Left renal cortex interstitium (tissue), 4 donors: ENCODE measurements at places on chromosomes 3 and 15.

DNA sequence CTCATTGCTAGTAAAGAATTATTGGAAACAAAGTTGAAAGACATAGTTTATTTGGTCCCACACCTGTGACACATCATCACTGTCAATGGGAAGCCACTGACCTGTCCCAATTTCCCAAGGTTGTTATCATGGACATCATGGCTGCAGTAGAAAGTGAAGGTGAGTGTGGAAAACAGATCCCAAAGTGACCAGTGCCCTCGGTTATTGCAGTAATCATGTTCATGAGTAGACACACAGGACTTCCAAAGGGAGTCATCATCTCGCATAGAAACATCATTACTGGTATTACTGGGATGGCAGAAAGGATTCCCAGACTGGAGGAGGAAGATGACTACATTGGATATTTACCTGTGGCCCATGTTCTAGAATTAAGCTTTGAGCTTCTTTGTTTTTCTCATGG is 14.7 kb downstream of the TF start:
- no peak for DNase-seq

GRCh38 chr15:57393061-57393460 is 16.8 kb downstream of the CGNL1 start:
- DNase-seq = no peak

DNA sequence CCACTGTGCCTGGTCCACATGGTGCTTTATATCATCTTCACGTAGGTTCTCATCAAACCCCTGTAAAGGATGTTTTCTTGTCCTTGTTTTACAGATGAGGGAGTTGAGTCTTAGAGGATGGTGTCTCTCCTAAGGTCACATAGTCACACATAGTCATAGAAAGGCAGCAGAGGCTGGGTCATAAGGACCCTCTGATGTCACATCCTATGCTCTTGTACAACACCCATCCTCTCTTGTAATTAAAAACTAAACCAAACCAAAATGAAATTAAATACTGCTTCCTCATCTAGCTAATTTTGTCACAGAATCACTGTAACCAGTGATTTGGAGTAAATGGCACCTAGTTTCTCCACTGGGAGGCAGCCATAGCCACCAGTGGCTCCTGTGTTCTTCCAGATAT is 21.8 kb upstream of the ATP1B3 start:
- DNase-seq = no peak

DNA sequence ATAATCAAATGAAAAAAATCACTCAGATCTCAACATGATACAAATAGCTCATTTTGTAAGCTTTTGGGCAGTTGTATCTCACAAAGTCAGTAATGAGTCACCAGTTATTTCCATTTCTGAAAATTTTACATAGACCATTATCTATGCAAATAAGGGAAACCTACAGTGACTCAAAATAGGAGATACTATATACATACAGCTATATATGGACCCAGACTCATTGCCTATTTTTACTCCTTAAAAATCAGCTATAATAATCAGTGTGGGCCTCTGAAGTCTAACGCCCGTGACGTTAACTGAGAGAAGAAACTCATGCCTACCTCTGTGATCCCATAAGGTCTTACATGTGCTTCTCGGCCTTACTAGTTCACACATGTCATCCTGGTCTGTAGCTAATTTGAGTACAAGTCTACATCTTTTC is 31.6 kb downstream of the LRIG1 start:
- DNase-seq = no peak

- no peak for DNase-seq
These were observed 13.6 kb downstream of the RNF13 start for GRCh38 chr3:149826636-149827035.

DNA sequence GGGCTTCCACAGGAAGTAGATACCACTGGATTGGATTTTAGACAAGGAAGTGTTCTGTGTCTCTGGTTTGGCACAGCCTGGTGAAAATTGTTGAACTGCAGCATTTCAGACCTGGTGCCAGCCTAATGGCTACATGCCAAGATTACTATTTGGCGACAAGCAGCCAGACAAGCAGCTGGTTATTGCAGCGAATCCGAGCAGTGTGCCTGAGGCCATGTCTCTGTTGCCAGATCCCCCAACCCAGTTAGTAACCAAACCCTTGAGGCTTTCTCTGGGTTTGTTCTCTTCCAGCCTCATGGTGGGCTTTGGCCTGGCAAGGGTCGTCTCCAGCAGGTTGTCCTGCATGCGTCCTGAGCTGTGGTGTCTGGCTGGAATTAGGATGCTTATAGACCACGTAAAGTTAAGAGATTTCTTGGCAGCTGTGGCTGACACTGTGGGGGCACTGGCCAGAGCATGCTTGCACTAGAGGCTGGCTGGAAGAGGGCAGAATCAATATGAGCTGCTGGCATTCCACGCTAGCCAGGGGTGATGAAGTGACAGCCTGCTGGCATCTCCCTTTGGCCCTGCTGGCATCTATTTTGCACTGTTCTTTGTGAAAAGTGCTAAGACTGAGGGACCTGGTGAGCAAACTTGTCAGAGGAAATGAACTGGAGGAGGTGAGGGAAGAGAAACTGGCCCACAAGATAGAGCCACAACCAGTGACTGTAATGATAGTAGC is 172.6 kb downstream of the RBMS3 start:
- DNase-seq = no peak

- no peak for DNase-seq
These were observed 2.7 kb downstream of the AP2M1 start for GRCh38 chr3:184177331-184177731.

DNA sequence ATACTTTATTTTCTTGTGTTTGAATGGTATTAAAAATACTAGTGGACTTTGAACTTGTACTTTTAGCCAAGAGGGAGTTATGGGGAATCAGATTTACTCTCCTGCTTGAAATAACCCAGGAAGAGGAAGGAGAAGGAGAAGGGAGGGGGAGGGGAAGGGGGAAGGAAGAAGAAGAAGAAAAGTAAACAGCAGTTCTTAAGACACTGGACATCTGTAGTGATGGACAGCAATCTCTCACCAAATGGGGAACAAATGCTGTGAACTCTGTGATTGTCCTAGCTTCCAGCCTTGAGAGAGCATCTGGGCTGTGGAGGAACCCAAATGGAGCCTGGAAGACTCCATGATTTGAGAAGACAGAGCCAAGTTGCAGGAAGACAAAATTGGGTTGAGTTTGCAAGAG is 52.0 kb downstream of the VPS8 start:
- DNase-seq = no peak

DNA sequence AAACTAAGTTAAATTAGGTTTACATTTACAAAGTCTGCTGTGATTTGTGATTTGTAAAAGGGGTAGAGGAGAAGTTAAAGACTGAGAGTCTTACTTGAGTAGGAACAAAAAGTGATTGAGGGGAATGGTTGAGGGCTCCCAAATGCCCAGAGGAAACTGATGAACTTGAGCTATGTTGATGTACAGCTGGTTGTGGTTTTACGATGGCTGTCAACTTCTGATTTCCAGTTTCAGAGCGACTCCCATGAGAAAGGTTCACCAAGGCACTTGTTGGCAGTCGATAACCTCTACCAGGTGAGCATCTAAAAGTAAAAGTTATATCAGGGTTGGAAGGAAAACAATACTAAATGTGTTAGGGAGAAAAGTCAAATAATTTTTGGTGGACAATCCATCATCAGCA is 91.0 kb downstream of the XRN1 start:
- DNase-seq = no peak

GRCh38 chr3:82202269-82202668 is 440.8 kb upstream of the GBE1 start:
- DNase-seq = no peak

DNA sequence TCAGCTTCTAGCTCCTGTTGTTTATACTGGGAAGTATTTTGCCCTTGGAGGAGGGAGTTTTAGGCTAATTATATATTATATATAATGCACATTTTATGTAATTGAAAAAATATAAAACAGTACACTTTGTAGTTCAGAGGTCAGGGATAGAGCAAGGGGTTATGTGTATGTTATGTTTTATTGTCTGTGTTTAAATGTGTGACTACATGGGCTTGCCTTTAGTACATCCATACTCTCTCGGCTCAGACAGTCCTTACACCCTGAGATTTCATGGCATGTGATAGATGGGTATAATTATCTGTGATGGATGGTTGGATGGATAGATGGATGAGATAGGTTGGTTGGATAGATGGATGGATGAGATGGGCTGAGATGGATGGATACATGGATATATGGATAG is 17.4 kb upstream of the ST3GAL6 start:
- no peak for DNase-seq

GRCh38 chr3:13249664-13250390 is 170.3 kb downstream of the NUP210 start:
- no peak for DNase-seq

- DNase-seq = no peak
These were observed 8.6 kb downstream of the CLEC3B start for GRCh38 chr3:45034612-45035252.

- no peak for DNase-seq
These were observed 14.9 kb downstream of the ARL8B start for GRCh38 chr3:5136919-5137429.

GRCh38 chr3:55955891-55956477 is 468.9 kb upstream of the WNT5A start:
- DNase-seq = no peak

GRCh38 chr15:36053746-36054145 is 507.8 kb upstream of the DPH6 start:
- DNase-seq = no peak

DNA sequence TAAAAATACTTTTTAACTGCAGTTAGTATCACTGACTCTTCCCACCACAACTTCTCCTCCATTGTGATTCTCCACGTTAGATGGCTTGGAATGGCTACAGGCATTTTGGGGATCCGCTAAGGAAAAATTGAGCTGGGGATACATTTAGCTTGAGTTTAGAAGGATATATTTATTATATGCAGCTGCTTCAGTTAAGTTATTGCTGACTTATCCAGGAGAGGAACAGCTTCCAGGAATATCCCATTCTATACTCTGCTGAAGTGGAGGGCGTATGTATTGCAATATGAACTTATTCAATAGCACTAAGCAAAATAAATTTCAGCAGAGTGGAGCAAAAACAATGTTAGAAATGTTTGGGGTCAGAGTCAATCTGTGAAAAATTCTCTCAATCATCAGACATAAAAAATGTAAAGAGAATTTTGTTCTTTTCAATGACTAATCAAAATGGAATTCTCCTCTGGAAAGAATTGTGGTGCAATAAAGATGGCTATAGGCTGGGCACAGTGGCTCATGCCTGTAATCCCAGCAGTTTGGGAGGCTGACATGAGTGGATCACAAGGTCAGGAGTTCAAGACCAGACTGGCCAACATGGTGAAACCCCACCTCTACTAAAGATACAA is 84.7 kb downstream of the NCEH1 start:
- DNase-seq = no peak

DNA sequence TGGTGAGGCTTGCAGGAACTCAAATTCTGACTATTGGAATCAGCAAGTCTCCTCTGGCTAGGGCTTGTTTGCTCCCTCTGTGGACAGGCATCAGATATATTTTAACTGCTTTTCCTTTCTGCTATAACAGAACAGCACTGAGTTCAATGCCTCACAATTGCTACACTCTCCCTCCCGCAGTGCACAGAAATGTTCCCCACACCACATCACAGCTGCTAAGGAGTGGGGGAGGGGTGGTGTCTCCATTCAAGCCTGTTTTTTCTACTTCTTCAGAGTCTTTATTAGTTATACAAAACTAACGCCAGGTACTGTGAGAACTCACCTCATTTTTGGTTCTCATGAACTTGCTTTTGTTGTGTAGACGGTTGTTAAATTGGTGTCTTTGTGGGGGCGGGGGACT is 68.5 kb downstream of the BCHE start:
- DNase-seq = no peak

DNA sequence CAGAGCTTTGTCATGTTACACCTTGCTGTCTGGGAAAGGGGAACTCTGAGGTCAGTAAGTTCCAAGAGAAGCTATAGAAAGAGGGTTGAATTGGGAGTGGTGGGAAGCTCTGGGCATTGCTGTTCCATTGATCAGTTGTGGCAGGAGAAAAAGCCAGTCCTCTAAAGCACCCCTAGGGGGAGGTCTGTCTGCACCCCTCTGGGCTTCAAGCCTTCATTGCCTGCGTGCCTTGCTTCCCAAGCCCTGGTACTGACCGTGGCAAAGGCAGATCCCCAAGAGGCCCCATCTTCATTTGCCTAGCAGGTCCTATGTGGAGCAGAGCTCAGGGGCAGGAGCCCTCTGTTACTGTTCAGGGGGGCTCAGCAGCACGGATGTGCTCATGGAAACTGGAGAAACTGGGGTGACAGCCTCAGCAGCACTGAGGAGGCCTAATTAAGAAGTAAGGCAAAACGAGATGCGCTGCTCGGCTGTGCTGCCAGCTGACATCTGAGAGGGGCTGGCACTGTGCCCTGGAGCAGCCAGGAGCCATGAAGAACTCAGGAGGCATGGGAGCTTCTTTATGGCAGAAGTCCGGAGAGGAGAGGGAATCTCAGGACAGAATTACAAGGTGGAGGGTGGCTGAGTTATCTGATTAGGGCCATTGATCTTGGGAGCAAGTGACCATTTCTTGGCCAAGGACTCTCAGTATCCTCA is 270.9 kb downstream of the RPLP1 start:
- no peak for DNase-seq

DNA sequence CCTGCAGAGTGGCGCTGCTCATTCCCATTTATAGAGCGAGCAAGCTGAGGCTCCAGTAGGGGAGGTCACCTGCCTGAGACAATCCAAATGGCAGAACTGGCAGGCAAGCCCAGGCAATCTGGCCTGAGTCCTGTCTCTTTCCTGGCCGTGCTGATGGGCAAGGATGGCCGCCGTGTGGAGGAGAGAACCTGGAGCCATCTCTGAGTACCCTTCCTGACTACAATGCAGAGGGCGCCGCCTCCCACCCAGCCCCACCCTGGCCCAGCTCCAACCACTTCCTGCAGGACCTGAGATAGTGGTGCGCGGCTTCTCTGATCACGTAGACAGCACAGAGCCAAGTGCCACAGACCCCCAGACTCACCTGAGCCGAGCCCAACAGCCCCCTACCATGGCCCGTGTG is 7.0 kb downstream of the TLR9 start:
- no peak for DNase-seq

- no peak for DNase-seq
These were observed 82.5 kb downstream of the NEK11 start for GRCh38 chr3:131109156-131109555.

GRCh38 chr3:123431658-123432324 is 17.1 kb downstream of the ADCY5 start:
- no peak for DNase-seq

DNA sequence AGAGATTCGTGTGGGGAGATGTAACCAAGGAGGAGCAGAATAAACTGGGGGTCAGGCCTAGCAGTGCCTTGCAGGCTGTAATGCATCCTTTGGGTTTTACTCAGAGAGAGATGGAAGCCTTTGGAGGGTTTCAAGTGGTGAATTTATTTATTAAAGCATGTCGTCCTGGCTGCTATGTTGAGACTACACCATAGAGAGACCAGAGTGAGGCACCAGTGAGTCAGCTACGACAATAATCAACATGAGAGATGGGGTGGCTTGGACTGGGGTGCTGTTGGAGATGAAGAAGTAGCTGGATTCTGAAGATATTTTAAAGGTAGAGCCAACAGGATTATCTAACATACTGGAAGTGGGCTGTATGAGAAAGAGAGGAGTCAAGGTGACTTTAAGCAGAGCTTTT is 335.3 kb upstream of the ARHGEF26 start:
- no peak for DNase-seq

GRCh38 chr3:49715611-49716121 is 3.8 kb downstream of the AMIGO3 start:
- no peak for DNase-seq
